ENCODE measurements at places on chromosomes 13 and 19.

DNA sequence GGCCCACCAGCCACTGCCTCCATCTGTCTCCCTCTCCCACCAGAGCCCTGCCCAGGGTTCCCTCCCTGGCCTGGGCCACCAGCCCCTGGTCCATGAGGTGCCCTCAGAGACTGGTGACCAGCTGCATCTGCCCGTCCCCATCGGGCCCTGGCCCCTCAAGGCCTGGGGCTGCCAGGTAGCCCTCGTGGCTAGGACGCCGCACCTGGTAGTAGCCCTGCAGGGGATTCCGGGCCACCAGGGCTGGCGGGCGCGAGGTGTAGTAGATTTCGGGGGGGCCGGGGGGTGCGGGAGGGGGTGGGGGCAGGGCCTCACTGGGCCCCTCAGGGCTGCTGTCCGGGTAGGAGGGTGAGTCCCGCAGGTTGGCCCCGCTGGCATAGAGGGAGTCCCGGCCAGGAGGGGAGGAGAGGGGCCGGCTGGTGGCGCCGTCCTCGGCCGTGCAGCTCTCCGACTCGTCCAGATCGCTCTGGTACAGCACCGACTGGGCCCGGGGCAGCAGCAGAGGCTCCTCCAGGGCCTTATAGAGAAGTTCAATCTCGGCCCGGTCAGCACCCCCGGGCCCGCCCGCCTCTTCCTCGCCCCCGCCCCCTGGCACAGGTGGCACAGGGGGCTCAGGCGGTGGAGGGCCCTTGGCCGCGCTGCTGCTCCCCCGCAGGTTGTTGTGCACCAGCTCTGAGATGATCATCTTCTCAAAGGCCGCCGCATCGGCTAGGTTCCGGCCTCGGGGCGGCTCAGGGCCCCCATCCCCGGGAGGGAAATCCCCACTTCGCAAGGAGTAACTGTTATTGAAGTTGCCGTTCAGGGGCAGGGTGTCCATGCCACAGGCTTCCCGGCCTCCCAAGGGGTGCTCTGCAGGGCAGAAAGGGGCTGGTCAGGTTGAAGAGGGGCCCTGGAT is 14.6 kb upstream of the ASF1B start:
- DNase-seq, result no peak

DNA sequence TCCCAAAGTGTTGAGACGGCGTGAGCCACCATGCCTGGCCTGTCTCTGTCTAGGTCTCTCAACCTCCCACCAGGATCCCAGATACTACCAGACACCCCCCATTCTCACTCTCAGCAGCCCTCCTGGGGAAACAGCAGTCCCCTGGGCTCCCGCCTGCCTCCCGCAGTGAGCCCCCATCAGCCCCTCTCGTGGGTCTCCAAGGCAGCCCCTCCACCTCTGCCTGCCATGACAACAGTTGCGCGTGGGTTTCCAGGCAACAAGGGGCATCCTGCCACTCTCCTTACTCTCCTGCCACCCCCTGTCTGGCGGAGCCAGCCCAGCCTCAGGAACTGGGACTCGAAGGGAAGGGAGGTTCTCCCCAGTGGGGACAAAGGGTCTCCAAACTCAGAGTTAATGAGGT is 5.2 kb downstream of the LRRC4B start:
- DNase-seq, result no peak

GRCh38 chr19:51417810-51418157 is 342 bp upstream of the SIGLEC10 start:
- no peak for DNase-seq

DNA sequence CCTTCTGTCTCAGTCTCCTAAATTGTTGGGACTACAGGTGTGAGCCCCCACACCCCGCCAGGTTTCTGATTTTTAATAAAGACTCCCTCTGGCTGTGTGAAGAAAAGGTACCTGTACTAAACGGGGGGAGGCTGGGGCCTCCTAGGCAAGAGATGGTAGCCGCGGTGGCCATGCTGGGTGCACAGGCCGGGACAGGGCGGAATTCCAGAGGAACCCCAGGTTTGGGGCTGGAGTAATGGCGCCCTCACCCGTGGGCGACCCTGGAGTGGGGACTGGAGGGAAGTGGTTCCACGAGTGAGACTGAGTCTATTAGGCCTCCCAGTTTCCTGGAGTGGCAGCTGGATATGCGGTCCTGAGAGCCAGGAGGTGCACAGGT is 1.6 kb upstream of the CBARP start:
- no peak for DNase-seq

All from stimulated activated CD8-positive, alpha-beta memory T cell treated with anti-CD3 and anti-CD28 coated beads, Interleukin-4, amount 100 ng/mL, for 1 hour (primary cell).